BE2C (cell line): ENCODE measurements at places on chromosomes 5 and 9.
A peak's percentile ranks its signal among the peaks of the same experiment; 100 is the strongest.

DNA sequence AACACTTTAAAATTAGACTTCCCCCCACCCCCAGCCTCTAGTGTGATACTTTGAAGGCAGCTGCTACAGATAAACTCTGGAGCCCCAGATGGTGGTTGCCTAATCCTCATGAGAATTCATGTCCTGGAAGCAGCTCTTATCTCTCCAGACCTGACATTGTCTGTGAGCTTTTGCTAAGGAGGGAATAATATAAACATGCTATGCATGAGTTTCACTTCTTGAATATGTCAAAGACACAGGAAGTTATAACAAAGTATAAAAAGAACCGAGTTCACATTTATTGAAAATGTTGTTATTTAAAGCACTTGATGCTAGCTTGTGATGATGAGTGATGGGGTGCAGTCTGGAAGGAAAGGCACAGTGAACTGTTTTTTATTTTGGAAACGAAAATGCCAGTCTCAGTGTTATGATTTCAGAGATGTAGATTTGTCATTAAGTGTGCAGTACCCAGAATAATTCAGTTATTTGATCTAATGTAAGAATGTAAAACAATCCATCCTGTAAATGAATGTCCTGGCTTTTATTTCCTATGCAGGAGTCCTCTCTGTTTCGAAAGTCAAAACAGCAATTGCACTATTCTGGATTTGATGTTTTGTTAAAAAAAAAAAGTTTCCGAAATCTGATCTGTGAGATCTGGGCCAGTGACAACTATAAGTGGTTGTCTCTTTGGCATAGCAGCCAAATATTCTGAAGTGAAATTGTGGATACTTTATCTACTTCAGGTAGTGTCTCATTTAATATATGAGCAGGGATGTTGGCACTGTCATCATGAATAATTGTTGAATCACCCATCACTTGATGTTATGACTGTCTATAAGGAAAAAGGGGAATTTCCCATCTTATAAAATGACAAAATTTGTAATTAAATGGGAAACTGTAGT is 77.0 kb downstream of the ZCCHC7 start:
- peak; percentile 76 for DNase-seq

GRCh38 chr5:163938595-163938994 is 433.2 kb downstream of the MAT2B start:
- DNase-seq, result no peak

DNA sequence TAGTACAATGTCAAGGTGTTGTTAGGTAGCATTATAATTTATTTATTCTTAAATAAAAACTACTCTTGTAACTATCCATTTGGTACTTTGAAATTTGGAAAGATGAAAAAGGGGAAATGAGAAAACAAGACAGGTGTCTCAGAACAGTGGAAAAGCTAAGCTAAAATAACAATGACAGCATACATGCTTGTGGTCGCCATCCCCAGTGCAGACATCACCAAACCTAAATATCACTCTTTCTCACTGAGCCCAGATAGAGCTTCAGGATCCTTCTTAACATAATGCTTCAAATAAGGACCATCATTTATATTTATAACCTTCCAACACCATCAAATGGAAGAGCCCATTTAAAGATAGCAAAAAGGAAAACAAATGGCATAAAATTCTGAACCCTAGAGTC is 434.4 kb upstream of the BRINP1 start:
- no peak for DNase-seq

DNA sequence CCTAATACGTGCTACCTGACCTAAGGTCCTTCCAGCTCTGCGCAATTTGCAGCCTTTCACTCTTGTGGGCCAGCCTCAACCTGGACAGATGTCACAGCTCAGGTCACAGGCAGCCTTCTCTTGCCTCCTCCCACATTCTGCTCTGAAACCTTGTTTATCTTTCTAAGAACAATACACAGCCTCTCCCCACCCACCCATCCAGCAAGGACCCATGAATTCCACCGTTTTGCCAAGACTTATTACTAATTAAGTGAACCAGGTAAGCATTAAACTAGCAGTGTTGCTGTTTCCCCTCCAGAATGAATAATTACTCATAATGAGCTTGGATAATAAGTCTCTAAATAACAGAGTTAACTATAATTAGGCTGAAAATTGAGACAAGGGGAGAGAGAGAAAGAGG is 11.0 kb downstream of the FABP6 start:
- DNase-seq, result no peak

DNA sequence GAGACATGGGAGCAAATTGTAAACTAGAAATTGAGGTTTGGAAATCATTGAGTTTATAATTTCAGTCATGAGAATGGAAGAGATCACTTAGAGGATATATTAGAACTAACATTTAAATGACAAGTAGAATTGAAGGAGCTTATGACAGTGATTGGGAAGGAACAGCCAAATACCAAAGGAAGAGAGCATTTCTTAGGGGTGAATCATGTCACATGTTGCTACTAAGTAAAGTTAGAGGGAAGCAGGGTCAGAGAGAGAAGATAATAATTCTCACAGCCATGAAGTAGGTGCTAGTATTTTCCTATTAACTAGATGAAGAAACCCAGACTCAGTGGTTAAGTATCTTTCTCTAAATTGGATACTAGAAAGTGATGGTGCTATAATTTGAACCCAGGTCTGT is 59.3 kb downstream of the COMMD10 start:
- DNase-seq, result no peak

DNA sequence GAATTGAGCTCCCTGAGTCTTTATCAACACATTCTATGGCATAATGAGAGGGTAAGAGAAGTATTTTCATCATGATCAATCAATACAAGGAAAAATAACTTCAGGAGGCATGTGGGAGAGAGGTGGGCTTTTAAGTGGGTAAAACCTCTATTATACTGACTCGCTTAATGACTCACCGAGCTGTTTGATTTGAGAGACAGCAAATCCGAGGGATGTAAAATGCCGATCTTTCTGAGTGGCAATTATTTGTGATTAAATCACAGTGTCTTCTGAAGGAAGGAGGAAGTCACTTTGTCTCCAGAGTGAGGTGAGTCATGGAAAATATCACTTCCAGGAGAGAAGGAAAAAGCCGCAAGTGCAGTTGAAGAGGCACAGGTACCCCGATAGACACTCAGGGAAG is 320.4 kb downstream of the DRD1 start:
- no peak for DNase-seq
